Tracheal epithelial cell (primary cell): ENCODE measurements at places on chromosomes 12 and 14. TPM values are rescaled to one million over a fixed set of nuclear protein-coding genes. Genes with fewer than 3 reads are reported as not detected.

Gene ASCL1
- not detected in 2 replicates for total RNA-seq

Gene PTCSC3
- total RNA-seq = not detected in 2 replicates

Gene MYRFL
- 0.24 TPM in 1 of 2 replicates, not detected in the other for total RNA-seq

Gene TAS2R30
- total RNA-seq = 1.2 and 2.8 TPM in 2 replicates

Gene NIN
- 16.6 and 19.4 TPM in 2 replicates for total RNA-seq

Gene KRT6C
- total RNA-seq = 22.0 and 155 TPM in 2 replicates

Gene TSPAN8
- not detected in 2 replicates for total RNA-seq

Gene PPM1H
- total RNA-seq = 3.4 and 4.8 TPM in 2 replicates

Gene POTEG
- not detected in 2 replicates for total RNA-seq
